Stimulated activated CD4-positive, alpha-beta T cell treated with anti-CD3 and anti-CD28 coated beads, Interleukin-2, amount 100 ng/mL, for 4 hours (primary cell): ENCODE measurements at places on chromosomes 16 and 17.

GRCh38 chr17:68054296-68054900 lies 18.9 kb downstream of the KPNA2 start:
- no peak for DNase-seq

DNA sequence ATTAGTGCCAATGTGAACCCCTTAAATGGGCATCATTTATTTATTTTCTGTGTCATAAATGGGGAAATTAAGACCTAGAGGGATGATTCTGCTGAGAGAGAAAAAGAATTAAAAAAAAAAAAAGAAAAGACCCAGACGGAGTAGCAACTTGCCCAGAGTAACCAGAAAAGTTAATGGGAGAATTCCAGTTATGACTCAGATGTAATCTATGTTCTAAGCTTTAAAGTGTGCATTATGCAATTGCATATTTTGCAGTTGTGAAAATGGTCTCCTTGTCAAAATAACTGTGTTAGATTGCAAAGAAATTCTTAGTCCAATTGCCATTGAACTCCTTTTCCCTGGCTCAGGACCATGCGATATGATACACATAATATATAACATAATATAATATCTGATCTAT lies 38.6 kb upstream of the TBX2 start:
- DNase-seq: no peak

DNA sequence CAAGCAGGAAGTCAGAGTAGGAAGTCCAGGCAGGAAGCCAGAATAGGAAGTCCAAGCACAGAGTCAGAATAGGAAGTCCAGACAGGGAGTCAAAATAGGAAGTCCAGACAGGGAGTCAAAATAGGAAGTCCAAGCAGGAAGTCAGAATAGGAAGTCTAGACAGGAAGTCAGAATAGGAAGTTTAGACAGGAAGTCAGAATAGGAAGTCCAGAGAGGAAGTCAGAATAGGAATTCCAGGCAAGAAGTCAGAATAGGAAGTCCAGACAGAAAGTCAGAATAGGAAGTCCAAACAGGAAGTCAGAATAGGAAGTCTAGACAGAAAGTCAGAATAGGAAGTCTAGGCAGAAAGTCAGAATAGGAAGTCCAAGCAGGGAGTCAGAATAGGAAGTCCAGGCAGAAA lies 105.3 kb upstream of the C16orf82 start:
- DNase-seq: no peak

GRCh38 chr16:85061566-85061965 lies 34.0 kb downstream of the KIAA0513 start:
- no peak for DNase-seq

DNA sequence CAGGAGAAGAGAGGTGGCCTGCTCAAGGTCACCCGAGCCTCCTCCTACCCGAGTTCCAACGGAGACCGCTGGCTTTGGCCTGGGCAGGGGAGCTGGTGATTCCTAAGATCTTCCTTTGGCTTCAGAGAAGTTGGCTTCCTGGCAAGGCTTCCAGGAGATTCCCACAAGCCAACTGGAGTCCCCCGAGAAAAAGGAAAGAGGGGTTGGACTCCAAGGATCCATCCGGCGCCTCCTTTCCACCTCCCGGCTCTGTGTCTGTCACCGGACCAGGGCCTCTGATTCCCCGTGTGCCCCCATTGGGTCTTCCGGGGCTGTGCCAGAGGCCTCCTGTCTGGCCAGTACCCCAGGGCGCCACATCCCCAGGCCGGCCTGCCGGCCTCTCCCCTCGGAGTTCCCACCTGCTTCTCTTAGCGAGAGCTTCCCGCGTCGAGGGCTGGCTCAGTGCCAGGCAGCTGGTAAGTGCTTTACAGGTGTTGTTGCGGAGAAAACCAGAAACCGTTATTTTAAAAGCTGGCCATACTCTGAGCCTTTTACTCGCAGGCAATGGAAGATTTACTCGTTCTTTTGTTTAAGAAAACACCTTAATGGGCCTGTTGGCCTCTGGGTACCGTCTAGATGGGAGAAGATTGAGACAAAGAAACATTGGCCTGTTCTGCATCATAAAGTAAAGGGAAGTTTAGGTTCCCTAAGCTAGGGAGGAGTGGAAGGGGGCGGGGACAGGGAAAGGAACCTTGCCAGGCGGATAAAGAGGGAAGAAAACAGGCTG lies 258.4 kb upstream of the SDK2 start:
- no peak for DNase-seq

DNA sequence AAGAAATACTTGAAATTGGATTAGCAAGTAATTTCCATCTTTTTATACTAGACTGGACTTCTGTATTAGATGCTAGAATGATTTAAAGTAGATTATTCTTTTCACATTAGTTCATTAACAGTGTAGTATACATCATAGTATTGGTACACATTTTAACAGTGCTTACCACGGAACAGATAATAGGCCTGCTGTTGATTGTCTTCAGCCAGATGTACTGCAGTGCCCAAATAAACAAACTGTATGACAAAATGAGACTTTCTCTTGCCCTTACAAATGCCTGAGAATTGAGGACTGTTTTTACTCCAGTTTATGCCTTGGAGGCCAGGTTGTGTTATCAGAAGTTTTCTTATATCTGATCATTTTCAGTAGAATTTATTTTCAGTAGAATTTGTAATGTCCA lies 631 bp downstream of the EVI2A start:
- DNase-seq: no peak

GRCh38 chr17:31225831-31226230 lies 71.2 kb downstream of the OMG start:
- DNase-seq: no peak

DNA sequence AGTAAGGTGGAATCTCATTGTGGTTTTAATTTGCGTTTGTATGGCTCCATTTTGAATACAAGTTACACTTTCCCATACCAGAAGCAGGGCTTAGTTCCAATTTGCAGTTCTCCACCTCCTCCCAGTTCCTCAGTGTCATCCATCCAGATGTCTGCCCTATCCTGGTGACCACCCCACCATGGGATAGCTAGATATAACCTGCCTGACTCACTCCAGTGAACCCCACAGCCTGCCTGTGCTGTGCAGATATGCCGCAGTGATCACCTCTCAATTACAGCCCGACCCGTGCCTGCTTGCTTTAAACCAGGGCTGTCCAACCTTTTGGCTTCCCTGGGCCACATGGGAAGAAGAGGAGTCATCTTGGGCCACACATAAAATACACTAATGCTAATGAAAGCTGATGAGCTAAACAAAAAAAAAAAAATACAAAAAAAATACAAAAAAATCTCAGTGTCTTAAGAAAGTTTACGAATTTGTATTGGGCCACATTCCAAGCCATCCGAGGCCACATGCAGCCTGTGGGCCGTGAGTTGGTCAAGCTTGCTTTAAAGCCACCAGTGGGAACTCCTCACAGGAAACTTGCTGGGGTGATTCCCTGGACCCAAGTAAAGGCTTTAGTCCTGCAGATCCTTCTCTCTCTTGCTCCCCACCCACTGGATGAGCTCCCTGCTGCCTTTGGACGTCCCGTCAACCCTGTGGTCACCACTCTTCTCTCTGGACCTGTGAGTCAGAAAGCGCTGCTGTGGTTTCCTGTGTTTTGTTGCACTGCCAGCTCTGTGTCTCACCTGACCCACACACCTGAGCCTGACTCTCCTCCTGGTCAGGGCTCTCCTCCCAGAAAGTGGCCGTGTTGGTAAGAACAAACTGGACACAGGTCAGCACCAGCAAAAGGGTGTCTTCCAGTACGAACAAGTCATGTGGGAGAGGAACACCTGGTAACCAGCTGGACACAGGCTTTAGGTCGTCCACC lies 83.0 kb downstream of the EMP2 start:
- DNase-seq: no peak

DNA sequence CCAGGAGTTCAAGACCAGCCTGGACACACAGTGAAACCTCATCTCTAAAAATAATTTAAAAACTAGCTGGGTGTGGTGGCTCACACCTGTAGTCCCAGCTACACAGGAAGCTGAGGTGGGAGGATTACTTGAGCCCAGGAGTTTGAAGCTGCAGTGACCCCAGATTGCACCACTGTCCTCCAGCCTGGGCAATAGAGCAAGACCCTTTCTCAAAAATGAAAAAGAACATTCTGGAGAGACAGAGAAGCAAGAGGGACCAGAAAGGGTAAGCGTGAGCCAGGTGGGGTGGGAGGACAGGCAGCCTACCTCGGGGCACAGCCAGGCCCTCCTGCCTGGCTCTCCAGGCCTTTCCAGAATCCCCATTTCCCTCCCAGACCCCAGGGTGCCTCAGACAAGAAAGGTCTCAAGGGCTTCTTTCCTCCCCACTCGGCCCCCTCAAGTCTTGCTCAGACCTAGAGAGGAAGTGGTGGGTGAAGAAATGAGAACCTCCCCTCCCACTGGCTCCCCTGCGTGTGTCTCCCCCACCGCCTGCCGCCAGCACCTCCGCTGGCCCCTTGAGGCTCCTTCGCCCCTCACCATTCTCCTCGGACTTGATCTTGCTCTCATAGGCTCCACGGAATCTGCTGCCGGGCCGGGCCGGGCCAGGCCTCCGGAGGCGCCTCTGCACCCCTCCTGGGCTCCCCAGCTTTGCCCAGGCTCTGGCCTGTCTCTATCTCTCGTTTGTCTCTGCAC lies 503 bp downstream of the C16orf54 start:
- DNase-seq: peak; percentile 29

DNA sequence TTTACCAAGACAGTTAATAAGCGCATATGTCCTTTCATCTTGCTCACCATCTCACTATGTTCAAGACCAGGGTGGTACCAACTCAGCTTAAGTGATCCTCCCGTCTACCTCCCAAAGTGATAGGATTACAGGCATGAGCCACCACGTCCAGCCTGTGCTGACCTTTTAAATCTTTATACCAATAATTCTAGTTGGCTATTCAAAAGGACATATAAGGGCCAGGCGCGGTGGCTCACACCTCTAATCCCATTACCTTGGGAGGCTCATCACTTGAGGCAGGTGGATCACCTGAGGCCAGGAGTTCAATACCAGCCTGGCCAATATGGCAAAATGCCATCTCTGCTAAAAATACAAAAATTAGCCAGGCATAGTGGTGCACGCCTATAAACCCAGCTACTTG lies 2.4 kb downstream of the CEP95 start:
- no peak for DNase-seq

DNA sequence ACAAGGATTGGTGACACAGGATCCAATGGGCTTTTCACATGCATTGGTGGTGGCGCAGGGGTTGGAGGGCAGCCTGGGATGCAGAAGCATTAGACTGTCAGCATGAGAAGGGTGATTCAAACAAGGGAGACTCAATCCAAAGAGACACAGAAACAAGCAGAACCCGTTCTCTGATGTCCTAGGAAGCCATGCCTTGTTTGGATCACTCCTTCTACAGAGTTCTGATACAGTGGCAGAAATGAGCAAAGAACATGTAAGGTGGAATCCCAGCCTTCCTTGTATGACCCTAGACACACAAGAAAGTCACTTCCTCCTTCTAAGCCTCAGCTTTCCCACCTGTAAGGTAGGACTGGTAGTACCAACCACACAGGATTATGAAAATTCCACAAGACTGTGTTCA lies 5.7 kb downstream of the KRT33B start:
- no peak for DNase-seq

GRCh38 chr17:73293480-73293911 lies 18.3 kb downstream of the CDC42EP4 start:
- no peak for DNase-seq

DNA sequence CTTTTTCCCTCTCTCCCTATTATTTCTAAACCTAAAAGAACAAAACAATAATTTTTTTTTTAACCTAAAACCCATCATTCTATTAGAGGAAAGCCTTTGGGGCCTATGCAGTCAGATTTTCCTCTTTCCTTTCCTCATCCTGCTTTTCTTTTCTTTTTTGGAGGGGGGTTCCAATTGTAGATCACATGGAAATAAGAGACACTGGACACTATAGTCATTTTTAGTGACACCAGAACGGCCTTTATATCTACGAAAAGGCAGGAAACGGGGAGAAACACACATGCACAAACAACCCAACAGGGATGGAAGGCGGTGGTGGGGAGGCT lies 5.1 kb upstream of the ZFHX3 start:
- DNase-seq: no peak

DNA sequence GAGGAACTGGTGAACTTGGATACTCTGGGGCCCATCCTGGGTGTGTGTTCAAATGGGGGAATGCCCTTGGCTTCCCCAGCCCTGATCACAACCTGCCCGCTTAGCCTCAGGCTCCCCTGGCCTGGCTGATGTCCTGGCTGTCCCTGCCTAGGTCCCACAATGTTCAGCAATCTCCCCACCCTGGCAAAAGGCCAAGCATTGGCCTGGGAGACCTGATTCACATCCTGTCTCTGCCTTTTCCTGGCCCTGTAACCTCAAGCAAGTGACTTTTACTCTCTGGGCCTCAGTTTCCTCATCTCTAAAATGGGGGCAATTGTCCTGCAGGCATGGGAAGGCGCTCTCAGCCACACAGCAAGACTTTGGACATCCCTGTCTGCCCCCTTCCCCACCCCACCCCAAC lies 14.4 kb downstream of the CPNE2 start:
- DNase-seq: no peak

- no peak for DNase-seq
These were observed 31.4 kb downstream of the STX8 start for GRCh38 chr17:9544221-9544620.

DNA sequence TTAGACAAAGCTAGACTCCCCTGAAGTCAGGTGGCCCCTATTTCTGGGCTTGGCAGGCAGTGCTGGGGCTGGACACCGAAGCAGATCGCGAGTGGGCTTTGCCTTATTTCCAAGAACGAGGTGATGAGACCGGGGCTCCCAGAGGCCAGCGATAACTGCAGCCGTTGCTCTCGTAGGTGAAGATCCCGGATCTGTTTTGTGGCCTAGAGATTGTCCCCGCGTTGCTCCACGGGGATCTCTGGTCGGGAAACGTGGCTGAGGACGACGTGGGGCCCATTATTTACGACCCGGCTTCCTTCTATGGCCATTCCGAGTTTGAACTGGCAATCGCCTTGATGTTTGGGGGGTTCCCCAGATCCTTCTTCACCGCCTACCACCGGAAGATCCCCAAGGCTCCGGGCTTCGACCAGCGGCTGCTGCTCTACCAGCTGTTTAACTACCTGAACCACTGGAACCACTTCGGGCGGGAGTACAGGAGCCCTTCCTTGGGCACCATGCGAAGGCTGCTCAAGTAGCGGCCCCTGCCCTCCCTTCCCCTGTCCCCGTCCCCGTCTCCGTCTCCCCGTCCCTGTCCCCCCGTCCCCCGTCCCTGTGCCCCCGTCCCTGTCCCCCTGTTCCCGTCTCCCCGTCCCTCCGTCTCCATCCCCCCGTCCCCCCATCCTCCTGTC lies 1.5 kb upstream of the TBCD start:
- DNase-seq: no peak

- no peak for DNase-seq
These were observed 9.0 kb downstream of the CBFA2T3 start for GRCh38 chr16:88967830-88968588.
